ENCODE measurements at places on chromosomes 7 and 10. TPM values are rescaled to one million over a fixed set of nuclear protein-coding genes. Genes with fewer than 3 reads are reported as not detected.

GRCh38 chr10:408236-408635 is 273.0 kb downstream of the ZMYND11 start:
- no peak for DNase-seq

DNA sequence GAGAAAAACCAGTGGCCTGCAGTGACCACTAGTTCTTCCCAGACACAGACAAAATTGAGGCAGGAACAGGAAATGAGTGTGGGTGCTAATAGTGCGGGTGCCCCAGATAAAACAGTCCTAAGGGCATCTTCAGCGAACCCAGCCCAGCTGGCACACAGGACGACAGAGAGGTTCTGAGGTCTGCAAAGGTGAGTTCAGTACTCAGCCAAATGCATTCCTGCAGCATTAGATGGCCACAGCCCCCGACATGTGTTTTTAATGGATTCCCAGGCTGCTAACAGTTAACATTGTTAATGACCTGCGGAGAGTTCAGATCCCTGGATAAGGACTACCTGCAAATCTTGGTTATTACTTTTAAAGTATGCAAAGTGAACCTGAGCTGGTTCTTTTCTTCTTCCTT is 196.0 kb downstream of the HIBADH start:
- no peak for DNase-seq

DNA sequence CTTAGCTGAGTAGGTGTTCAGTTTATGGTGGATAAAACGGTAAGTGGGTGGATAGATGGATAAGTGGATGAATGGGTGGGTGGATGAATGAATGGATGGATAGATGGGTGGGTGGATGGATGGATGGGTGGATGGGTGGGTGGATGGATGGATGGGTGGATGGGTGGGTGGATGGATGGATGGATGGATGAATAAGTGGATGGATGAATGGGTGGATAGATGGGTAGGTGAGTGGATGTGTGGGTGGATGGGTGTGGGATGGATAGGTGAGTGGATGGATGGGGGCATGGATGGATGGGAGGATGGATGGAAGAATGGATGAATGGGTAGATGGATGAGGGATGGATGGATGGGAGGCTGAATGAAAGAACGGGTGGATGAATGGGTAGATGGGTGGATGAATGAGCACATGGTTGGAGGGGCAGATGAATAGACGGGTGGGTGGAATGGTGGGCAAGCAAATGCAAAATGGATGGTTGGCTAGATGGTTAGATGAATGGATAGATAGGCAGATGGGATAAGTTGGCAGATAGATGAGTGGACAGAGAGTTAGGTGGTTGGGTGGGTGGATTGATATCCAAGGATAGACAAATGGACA is 25.7 kb downstream of the ELN start:
- DNase-seq, result no peak

- no peak for DNase-seq
These were observed 25.9 kb upstream of the OCM start for GRCh38 chr7:5854738-5855137.

DNA sequence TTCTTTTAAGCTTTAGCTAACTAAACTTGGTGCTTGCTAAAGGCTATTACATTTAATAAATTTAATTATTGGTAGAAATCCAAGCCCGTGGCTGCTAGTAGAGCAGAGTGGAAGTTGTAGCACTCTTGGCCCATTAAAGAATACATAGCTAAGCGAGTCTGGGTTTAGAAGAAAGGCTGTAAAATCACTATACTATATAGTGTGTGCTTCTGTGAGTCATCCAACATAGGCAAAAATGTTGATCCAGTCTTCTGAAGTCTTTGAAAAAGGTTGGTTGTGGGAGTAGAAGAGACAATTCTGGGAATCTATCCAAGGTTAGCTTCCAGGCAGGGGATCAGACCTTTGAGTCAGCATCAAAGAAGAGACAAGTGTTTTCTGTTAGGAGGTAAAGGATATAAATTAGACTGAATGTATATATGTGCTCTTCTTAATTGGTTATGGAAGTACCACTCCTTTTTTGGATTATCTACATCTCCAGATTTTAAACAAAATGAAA is 664.2 kb downstream of the NXPH1 start:
- DNase-seq, result no peak

GRCh38 chr10:33509231-33509831 is 174.9 kb upstream of the NRP1 start:
- no peak for DNase-seq

DNA sequence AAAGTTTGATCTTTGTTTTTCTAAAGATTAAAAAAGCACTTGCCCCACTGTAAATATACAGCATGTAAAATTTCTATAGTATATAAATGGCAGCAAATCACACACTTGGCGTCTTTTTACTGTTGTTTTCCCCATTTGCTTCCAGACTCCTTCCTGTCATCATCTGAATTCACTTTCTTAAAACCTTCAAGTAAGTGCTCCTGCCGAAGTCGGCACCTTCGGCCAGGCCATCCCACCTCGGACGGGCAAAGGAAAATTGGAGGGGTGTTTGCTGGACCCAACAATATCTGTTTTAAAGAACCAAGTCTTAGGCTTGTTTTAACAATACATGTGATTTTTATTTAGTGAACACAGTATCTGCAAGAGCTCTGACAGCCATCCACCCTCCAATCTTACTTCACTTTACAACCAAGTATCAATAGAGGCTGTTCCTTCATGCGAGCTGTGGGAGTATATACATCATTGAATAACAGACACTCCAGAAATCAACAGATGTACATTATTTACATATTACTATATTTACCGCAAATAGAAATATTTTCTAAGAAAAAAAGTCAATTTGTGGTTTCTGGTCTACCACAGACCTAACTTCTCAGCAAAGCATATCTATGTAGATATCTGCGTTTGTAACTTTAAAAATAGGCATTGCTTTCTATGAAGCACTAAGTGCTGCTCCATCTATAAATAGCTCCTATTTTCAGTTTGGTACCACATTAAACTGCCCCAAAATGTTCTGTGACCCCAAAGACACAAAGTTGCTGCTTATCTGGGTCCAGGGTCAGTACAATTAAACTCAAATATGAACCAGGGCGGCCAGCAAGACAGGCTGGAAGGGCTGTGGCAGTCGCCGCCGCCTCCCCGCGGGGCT is 110.7 kb downstream of the CYTH3 start:
- DNase-seq, result no peak

GRCh38 chr10:81021428-81022129 is 483.9 kb downstream of the SH2D4B start:
- no peak for DNase-seq

- no peak for DNase-seq
These were observed 138.9 kb upstream of the PTN start for GRCh38 chr7:137482466-137482865.

GRCh38 chr7:148419856-148420832 is 170.4 kb upstream of the C7orf33 start:
- DNase-seq, result no peak

- no peak for DNase-seq
These were observed 307.4 kb upstream of the AOAH start for GRCh38 chr7:37031571-37032257.

DNA sequence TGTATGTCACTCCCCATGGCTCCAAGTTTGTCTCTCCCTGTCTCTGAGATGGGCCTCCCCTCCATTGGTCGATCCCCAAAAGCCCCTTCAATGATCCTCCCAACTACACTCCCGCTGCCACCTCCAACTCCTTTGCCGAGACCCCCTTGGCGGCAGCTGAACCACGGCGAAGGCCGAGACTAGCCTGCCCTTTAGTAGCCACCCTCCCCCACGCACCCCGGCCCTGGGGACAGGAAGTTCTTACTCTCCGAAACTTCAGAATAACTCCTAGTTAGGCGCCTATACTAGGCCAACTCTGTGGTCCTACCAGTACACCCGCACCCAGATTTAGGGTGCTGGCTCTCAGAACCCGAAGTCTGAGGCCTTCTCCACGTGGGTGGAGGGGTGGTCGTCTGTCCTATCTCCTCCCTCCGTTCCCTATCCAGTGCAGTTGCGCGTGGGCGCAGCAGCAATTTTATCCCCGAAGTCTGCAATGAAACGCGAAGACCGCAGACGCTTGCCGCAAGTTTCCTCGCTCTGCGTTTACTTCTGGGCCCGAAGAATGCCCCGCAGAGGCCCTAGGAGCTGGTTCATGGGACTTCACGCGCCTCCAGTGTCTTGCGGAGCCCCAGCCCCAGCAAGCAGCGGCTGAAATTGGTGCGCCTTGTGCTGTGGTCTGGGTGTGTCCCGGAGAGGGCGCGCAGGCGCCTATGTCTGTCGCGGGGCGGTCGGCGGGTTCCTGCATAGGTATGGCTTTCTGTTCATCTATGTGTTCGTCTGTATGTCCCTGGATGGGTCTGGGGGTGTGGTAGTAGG is 82.6 kb upstream of the SLF2 start:
- no peak for DNase-seq

GRCh38 chr7:29032146-29032545 is 74.0 kb upstream of the TRIL start:
- no peak for DNase-seq

DRGX gene
- not detected for total RNA-seq

PTN gene
- total RNA-seq, result 0.11 TPM

GPR85 gene
- not detected for total RNA-seq

AVL9 gene
- total RNA-seq, result 40.8 TPM

GPNMB gene
- 0.59 TPM for total RNA-seq

GRID1 gene
- total RNA-seq, result not detected

ASB10 gene
- not detected for total RNA-seq

All from activated T-helper 2 cell treated with anti-CD3 and anti-CD28 coated beads, Interferon-gamma antibody, Interleukin-2, Interleukin-4, amounts not matched to agents 10 μg/mL and 5 μg/mL and 100 μg/mL, durations not matched to agents 14 hours and 24 hours and 36 hours (primary cell).